ENCODE measurements at places on chromosomes 5 and 9.
A peak's percentile ranks its signal among the peaks of the same experiment; 100 is the strongest.

- no peak for DNase-seq
Measured at GRCh38 chr9:110382731-110383130, 45.1 kb upstream of the TXNDC8 start.

GRCh38 chr9:99867968-99868367, 38.5 kb upstream of the STX17 start:
- DNase-seq = no peak

DNA sequence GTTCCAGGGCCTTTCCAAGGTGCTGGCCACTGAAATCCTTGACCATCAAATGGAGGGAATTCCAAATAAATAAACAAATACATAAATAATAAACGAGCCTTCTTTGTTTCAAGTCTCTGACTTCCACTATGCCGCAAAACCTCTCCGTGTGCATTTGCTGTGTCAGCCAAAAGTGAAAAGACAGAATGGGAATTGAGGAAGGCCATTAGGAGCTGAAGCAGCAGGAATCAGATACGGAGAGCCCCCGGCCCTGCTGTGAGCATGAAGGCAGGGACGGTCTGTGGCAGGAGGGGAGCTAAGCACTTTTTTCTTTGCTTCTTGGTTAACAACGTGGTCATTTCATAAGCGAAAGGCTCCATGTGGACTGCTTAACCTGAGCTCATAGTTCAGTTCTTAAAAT, 26.1 kb downstream of the PLPPR1 start:
- DNase-seq = no peak

- no peak for DNase-seq
Measured at GRCh38 chr9:82621447-82621846, 441.5 kb downstream of the RASEF start.

DNA sequence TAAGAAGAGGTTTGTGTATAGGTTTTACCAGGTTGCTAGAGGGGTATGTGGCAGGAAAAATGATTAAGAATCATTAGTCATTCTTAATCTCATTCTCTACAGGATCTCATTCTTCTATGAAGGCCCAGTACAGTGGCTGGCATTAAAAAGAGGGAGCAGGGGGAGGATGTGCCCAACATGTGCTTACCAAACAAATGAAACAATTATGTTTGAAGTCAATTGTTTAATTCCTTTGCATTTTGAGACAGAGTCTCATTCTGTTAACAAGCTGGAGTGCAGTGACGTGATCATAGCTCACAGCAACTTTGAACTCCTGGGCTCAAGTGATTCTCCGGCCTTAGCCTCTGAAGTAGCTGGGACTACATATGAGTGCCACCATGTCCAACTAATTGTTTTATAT, 23.0 kb downstream of the FNIP1 start:
- peak; percentile 86 for DNase-seq

GRCh38 chr5:72112389-72112788, 5.1 kb downstream of the MAP1B start:
- no peak for DNase-seq

DNA sequence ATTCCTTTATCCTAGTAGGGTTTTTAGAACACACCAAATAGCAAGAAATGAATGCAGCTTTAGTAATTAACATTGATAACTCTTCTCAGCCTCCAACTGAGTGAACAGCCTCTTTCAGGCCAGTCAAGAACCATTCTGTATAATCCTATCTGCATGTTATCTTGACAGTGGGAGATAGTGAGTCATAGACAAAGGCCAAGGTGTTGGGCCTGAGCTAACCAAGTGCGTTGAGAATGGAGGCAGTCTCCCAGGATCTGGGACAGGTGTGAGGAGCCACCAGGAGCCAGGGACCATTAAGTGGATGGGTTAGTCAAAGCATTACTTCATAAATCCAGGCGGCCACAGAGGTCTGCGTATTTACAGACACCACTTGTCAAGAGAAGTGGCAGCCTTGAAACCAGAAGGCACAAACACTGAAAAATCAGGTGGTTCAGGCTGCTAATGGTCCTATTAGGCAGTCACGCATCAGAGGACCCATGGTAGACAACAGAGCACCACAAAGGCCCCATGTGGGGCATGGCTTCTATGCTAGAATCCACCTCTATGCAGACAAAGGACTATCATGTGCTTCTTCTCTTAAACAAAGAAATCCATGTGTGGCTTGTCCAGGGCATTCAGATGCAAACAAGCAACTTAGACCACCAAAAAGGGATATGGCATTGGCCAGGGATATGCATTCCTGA, 409.7 kb upstream of the PIK3R1 start:
- DNase-seq = no peak

DNA sequence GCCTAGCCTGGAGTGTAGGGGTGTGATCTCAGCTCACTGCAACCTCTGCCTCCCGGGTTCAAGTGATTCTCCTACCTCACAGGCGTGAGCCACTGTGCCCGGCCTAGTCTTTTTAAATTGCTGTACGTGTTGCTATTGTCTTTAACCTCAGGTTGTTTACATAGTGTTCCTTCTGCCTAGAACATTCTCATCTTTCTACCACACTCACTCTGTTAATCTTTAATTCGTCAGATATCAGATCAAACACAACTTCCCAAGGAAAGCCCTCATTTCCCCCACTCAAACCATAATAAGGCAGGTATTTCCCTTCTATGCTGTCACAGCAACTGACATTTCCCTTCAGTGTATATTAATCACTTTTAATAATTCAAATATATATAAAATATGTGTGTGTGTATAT, 1310.0 kb upstream of the C9orf72 start:
- DNase-seq = no peak

GRCh38 chr5:2985718-2986117, 234.2 kb upstream of the IRX2 start:
- DNase-seq = no peak

DNA sequence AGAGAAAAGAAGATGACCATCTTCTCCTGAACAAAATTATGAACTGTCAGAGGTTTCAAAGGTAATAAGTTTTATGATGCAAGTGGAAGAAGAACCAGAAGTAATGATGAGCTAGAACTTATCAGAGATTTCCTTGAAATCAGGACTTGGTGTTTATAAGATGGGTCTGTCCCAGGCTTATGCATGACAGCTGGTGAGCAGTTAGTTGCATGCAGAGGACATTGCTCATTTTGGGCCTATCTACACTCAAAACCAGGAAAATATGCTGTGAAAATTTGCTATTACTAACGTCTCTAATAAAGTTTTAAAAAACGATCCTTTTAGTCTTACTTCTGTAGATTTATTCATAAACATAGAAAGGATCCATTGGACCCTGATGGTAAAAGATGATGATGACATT, 6.6 kb upstream of the STC2 start:
- no peak for DNase-seq

DNA sequence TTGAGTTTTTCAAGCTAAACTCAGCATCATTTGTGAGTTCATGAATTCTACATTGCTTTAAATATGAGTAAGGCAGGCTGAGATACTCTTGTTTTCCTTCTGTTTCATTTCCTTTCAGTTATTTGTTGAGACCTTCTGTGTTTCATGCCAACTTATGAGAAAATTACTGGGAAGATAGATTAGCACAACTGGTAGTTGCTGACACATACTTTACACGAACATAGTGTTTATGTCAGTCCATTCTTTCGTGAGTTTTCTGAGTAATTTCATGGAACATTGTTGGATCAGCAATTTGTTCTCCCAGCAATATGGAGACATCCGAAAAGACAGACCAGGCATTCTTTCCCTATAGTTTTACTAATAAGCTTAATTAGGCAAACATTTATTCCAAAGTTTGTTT, 102.0 kb upstream of the SMC5 start:
- DNase-seq = no peak

- DNase-seq = no peak
Measured at GRCh38 chr5:41747301-41747700, 122.9 kb downstream of the OXCT1 start.

- DNase-seq = no peak
Measured at GRCh38 chr5:123611406-123611709, 99.4 kb downstream of the CSNK1G3 start.

DNA sequence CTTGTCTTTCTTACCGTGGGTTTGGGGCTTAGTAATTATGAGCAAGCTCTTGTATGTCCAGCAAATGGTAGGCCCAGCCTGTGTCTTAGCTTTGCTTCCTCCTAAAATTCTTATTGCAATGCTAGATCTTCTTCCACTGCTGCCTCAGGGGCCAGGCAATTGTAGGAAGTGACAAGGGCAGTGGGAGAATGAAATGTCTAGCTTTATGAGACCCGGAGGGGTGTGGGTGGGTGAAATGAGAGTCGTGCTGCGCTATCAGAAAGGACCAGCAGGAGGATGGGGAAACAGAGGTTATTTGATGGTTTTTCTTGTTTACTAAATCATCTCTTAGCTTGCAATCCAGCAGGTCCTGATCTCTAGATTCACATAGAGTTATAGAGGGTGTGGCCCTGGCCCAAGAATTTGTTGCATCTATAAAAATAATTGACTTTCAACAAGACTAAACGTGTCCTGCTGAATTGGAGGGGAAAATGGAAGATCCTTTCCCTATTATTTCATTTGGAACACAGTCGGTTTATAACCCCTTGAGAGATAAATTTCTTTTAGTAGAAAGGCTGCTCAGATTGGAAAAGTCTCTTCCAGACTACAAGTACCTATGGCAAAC, 43.7 kb downstream of the ZNF366 start:
- DNase-seq = no peak

GRCh38 chr5:53030893-53031292, 41.7 kb downstream of the ITGA2 start:
- no peak for DNase-seq

GRCh38 chr9:91415290-91415689, 8.3 kb downstream of the NFIL3 start:
- no peak for DNase-seq

DNA sequence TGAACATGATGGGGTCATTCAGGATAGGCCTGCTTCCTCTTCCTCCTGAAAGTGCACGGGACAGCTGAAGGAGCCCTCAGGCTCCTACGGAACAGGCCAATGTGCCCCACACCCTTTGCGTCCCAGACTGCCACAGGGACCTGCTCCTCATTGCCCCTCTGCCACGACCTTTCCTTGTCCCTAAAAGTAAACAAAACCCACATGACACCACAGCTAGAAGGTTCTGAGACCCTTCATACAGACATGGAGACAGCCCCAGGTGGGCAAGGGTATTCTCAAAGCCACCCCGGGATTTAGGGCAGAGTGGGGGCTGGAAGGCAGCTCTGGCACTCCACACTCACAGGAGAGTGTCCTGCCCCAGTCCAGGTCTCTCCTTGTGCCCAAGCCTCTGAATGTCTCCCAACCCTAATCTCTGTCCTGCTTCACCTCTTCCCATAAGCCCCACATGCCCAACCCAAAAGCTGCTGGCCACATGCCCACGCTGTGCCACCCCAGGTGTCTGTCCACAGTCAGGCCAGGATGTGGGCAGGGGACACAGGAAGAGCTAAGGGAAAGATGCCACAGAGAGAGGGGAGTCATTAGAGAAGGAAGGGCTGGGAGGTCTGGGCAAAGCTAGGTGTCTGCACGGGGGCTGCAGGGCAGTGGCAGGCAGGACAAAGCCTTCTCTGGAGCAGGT, 800 bp downstream of the AMBP start:
- DNase-seq = no peak

- no peak for DNase-seq
Measured at GRCh38 chr9:7227951-7228350, 470.2 kb downstream of the KDM4C start.

DNA sequence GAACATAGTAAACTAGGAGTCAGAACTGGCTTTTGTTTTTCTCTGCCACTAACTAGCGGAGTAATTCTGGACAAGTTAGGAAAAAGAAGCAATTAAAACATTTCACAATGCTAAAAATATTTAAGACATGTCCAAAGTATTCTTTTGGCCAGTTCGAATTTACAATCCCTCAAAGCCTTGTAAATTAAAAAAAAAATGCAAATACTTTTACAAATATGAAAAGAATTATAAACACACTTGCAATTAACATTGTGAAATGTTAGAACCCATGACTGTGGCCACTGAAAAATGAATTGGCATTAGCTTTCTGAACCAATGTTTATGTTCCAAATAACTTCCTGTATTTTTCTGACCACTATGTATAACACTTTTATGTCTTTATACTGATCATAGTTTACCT, 2.2 kb downstream of the RAD1 start:
- DNase-seq = no peak

DNA sequence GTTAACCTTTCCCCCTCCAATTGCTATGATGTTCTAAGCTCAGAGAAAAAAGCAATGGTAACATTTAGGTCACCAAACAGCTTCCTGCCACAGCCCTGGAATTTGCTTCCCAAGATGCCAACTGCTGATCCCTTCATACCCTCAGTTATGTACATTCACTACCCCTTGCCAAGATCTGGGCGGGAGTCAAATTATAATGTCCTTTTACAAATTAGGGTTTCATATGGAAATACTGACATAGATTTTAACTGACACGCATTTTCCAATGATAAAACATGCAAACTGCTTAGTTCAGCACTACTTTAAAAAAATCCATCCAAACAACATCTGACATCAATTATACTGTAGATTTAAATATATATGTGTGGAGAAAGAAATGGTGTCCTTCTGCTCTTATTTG, 5.0 kb downstream of the LOX start:
- DNase-seq = no peak

DNA sequence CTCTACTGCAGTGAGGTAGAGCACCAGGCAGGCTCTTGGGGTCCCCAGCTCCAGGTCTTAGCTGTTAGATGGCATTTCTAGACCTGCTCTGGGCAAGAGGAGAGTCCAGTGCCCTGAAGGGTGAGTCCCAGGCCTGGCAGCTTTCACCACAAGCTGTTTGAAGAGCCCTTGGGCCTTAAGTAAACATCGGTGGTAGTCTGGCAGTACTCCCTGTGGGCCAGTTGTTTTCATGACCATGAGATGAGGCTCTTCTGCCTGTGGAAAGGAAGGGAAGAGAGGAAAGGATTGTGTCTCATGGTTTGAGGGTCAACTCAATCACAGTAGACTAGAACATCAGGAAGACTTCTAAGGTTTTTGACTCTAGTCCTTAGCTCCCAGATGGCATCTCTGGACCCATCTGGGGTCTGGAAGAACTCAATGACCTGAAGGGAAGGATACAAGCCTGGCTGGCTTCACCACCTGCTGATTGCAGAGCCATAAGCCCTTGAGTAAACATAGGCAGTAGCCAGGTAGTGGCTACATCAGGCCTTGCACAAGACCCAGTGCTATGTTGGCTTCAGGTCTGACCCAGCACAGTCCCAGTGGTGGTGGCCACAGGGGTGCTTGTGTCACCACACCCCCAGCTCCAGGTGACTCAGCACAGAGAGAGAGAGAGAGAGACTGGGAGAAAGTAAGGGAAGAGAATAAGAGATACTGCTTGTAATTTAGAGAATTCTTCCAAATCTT, 114.3 kb upstream of the PCSK5 start:
- DNase-seq = no peak

DNA sequence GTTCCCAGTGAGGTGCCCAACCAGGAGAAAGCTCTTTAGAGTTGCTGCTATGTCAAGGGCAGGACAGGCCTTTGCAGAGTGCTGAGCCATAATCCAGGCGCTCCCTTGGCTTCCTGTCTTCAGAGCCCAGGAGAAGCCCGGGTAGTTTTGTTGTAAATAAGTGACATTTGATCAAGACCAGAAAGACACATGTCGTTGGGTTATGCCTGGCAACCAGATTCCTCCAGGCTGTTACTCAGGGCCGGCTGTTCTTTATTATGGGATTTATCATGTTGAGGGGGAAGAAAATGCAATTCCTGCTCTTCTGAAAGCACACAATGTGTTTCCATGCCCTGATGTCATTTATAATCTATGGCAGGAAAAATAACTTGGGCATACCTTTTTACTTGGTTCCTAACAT, 39.3 kb upstream of the SEMA4D start:
- DNase-seq = no peak
